ENCODE measurements at places on chromosomes 13 and 19.

DNA sequence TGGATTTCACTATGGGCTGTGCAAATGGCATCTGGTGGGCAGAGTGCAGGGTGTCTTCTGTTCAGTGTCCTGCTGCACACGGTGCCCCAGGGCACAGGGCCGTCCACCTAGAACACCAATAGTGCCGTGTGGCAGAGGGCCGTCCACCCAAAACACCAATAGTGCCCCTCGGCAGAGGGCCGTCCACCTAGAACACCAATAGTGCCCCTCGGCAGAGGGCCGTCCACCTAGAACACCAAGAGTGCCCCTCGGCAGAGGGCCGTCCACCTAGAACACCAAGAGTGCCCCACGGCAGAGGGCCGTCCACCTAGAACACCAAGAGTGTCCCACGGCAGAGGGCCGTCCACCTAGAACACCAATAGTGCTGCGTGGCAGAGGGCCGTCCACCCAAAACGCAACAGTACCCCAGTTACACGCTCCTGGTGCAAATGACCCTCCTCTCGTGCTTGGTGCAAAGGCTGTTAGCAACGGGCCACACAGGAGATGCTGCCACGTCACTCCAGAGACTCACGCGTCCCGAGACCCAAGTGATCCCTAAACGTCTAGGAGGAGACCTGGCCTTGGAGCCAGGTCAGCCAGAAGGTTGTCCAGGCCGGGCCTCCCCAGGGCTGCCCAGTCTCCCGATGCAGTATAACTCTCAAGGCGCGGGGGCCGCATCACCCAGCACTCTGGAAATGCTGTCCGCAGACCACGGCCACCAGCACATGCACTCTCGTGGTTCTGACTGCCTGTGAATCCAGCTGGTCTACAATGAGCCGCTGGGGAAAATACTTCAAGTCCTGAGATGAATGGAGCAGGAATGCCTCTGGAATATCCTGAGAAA, 51.5 kb downstream of the RASA3 start:
- peak; percentile 4 for DNase-seq

- DNase-seq = no peak
Measured at GRCh38 chr19:28289295-28290063, 923.5 kb downstream of the UQCRFS1 start.

DNA sequence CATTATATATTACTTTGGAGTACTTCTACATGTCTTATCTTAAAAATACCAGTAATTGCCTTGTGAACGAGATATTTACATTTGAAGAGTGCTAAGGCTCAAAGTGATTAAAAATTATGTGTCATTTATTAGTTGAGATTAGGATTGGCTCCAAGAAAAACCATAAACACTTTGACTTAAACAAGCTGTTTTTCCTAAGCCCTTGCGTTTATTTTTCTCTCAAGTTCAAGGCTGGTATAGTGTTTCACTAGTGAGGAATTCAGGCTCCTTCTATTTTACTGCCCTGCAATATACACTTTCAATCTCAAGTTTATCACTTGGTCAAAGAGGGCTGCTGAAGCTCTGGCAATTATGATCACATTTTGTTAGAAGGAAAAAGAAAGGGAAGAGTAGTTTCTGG, 49.9 kb downstream of the UFM1 start:
- no peak for DNase-seq

- DNase-seq = no peak
Measured at GRCh38 chr13:23749288-23749873, 139.8 kb downstream of the MIPEP start.

GRCh38 chr19:1872807-1873523, 9.6 kb upstream of the KLF16 start:
- DNase-seq = no peak

DNA sequence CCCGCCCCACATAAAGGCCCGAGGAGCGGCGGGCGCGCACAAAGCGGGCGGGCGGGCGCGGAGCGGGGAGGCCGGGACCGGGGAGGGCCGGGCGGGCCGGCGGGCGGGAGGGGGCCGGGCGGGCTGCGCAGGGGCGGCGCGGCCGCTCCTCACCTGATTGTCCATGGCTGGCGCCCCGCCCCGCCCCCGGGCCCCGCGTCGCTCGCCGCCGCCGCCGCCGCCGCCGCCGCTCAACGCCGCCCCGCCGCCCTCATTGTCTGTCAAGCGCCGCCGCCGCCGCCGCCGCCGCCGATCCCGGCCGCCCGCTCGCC, 200 bp downstream of the MLLT1 start:
- DNase-seq = no peak

- DNase-seq = no peak
Measured at GRCh38 chr13:58097831-58098230, 466.3 kb downstream of the PCDH17 start.

- DNase-seq = peak; percentile 9
Measured at GRCh38 chr19:43789029-43789428, 8.3 kb upstream of the KCNN4 start.

GRCh38 chr19:39074205-39074692, 9.9 kb upstream of the ACP7 start:
- DNase-seq = no peak

DNA sequence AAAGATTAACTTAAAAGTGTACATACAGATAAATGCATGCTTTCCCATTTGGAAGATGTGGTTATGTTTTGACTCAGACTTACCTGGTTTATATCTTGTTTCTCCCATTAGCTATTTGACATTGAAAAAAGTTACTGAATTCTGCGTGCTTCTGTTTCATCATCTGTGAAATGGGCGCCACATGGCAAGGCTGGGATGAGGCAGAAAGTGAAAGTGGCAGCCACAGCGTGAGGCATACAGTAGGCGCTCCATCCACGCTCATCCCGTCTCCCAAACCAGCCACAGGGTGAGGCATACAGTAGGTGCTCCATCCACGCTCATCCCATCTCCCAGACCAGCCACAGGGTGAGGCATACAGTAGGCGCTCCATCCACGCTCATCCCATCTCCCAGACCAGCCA, 14.0 kb upstream of the TMEM255B start:
- no peak for DNase-seq

- DNase-seq = no peak
Measured at GRCh38 chr13:44763615-44764301, 187.6 kb upstream of the TSC22D1 start.

DNA sequence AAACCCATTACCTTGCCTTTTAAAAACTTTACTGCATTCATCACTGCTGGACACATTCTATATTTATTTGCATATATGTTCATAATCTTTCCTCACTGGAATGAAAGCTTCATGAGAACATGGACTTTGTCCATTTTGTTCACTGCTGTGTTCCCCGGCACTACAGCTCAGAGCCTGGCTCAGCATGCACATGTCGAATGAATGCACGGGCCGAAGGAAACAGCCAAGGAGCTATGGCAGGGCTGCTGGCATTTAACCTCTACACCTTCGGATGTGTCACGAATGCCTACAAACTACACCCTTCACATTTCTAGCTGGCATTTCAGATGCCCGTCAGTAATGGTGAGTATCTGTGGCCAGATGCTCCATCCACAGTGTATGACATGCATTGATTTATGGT, 7.6 kb downstream of the MTIF3 start:
- no peak for DNase-seq

- no peak for DNase-seq
Measured at GRCh38 chr13:36069881-36070366, 61.3 kb downstream of the DCLK1 start.

DNA sequence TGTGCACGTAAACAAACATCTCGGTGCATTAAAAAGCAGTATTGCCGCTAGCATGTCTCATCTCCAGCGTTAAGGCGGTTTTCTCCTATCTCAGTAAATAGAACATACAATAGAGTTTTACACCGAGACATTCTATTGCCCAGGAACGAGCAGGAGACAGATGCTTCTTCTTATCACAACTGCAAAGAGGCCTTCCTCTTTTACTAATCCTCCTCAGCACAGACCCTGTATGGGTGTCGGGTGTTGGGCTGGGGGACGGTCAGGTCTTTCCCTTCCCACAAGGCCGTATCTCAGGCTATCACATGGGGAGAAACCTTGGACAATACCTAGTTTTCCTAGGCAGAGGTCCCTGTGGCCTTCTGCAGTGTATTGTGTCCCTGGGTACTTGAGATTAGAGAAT, 21.2 kb downstream of the ZNF233 start:
- no peak for DNase-seq

GRCh38 chr19:54154603-54155345, 4.7 kb downstream of the LENG1 start:
- no peak for DNase-seq

GRCh38 chr19:6018786-6019185, 40.8 kb upstream of the RANBP3 start:
- peak; percentile 50 for DNase-seq

GRCh38 chr13:40120288-40120687, 464.8 kb downstream of the COG6 start:
- no peak for DNase-seq

DNA sequence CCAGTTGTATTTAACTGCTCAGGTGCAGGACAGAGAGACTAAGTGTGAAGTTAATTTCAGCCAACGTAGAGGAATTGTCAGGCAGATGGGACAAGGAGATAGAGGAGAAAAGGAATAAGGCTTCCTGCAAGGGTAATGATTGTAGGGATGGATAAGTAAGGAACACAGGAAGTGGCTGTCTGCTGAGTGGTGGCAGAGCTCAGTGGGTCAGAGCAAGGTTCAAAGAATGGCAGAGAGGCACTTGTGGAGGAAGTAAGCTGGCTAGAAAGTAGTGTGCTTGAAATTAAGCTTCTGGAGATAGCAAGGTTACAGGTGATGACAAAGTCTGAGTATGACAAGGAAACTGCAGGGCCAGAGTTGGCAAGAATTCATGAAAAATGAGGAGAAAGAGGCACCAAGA, 47.9 kb downstream of the USPL1 start:
- no peak for DNase-seq

GRCh38 chr13:81104035-81104715, 763.2 kb upstream of the SPRY2 start:
- no peak for DNase-seq

GRCh38 chr19:4871711-4872110, 4.2 kb upstream of the PLIN3 start:
- DNase-seq = no peak

GRCh38 chr13:67408798-67409197, 178.7 kb upstream of the PCDH9 start:
- no peak for DNase-seq

DNA sequence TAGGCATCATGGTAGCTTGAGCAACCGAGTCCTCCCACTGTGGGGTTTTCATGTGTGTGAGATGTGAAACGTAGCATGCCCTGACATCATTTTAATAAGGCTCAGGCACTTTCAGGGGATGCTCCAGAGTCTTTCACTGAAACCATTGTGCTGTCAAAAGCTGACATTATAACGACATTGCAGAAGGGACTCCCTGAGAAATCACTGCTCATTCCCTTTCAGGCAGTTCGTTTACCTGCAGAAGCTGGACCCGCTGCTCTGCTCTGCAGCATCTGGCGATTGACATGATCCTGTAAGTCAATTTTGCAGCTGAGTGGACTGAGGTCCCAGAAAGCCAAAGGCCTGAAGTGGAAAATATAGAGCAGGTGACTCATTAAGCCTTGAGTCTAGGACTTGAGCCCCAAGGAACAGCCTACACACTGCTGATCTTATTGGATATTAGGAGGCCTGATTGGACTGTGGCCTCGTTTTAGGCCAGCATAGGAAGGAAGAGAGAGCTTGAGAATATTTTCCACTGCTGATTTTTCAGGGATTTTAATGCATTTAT, 54.0 kb upstream of the CNMD start:
- DNase-seq = no peak

GRCh38 chr13:26749285-26749684, 11.3 kb downstream of the GPR12 start:
- DNase-seq = no peak

Measured in HAP-1 (cell line).